Left ventricle myocardium superior (tissue), 1 donor: ENCODE measurements at places on chromosomes 7 and 10. TPM values are rescaled to one million over a fixed set of nuclear protein-coding genes. Genes with fewer than 3 reads are reported as not detected.

GRCh38 chr7:3259711-3260400 is 41.2 kb upstream of the SDK1 start:
- no peak for DNase-seq

- DNase-seq: no peak
These were observed 51.2 kb downstream of the INSYN2A start for GRCh38 chr10:127145173-127145572.

UCN3 gene
- total RNA-seq: not detected

DNA sequence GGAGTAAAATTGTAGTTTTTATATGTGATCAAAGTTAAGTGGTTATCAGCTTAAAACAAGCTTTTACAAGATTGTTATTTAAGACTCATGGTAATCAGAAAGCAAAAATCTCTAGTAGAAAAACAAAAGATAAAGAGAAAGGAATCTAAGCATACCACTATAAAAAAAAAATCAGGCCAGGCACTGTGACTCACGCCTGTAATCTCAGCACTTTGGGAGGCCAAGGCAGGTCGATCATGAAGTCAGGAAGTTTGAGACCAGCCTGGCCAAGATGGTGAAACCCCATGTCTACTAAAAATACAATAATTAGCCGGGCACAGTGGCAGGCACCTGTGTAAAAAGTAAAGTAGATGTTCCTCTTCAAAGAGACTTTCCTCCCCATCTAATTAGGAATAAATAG is 265.9 kb upstream of the NRP1 start:
- no peak for DNase-seq

TAS2R41 gene
- total RNA-seq: not detected

MTURN gene
- total RNA-seq: 18.8 TPM

DNA sequence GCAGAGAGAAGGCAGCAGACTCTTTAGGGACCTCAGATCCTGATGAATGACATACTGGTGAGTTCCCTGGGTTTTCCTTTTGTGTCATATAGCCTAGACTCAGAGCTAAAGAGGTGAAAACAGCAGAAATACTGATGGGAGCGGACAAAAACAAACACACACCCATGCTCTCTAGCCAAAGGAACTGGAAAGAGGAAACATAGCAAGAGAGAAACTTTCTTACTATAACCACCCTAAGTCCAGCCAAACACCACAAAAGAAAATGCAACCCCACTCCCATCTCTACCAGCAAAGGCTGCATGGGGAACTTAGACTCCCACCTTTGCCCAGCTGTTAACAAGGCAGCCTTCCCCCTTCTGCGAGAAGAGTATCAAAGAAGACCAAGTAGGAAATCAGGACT is 16.3 kb downstream of the GSAP start:
- no peak for DNase-seq

DNA sequence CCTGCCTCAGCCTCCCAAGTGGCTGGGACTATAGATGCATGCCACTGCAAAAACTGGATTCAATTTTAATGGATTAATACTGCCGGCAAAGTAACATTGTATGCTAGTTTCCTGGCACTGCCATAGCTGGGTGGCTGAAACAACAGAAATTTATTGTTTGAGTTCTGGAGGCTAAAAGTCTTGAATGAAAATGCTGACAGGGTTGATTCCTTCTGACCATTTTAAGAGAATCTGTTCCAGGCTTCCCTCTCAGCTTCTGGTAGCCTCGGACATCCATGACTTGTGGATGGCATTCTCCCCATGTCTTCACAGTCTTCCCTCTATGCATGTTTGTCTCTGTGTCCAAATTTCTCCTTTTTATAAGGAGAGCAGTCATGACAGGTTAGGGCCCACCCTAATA is 87.3 kb upstream of the ARID5B start:
- DNase-seq: no peak

GRCh38 chr7:77753173-77753572 is 45.1 kb downstream of the TMEM60 start:
- DNase-seq: no peak

DNA sequence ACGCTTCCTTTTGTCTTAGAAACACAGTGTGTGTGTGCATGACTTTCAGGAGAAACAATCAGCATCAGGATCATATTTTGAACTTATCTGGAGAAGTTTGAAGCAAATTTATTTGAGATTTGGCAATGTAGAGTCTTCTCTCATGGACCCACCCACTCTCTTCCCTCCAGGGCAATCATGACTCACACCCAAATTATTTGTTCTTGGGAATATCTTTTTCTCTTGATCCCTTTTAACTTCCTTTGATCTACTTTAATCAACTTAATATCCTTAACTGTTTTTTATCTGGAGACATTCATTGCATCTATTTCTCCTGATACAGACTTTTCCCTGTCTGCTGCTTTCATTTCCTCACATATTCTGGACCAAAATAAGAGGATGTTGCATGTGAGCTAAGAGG is 1174.3 kb downstream of the GATA3 start:
- no peak for DNase-seq

- no peak for DNase-seq
These were observed 208.3 kb downstream of the ZMYND11 start for GRCh38 chr10:343231-344220.

KCND2 gene
- total RNA-seq: 0.07 TPM

DNA sequence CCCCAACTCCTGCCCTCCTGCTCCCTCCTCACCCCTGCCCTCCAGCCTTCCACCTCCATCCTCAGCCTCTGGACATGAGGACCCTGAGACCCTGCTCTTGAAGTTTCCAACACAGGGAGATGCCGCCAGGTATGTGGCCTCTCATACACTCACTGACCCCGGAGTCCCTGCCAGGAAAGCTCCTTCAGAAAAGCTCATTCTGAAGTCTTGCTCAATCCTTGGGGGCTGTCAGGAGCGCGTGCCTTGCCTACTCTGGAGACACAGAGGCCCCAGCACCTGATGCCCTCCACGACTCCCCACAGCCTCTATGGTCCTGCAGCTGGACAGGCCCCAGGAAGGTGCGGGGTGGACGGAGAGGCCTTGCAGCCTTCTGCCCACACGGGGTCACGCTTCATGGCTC is 11.0 kb downstream of the NUDT1 start:
- no peak for DNase-seq

- no peak for DNase-seq
These were observed 203.1 kb downstream of the MLLT10 start for GRCh38 chr10:21737106-21737505.

DNA sequence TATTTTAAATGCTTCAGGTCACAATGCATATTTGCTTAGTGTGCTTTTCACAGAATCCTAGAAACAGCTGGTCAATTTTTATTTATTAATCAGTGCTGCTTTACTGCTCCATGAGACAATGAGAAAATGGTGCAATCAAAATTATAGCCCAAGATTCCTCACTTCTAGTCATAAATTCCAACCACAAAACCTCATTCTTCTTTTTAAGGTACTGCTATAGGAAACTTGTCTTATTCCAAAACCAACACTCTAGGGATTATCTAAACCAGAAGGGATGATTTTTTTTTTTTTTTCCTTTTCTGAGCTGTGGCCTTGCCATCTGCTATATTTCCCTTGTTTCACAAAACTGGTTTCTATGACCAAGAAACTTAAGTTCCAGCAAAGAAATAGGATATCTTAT is 64.0 kb upstream of the SEMA3A start:
- DNase-seq: no peak

ELMO1 gene
- total RNA-seq: 13.0 TPM

DNA sequence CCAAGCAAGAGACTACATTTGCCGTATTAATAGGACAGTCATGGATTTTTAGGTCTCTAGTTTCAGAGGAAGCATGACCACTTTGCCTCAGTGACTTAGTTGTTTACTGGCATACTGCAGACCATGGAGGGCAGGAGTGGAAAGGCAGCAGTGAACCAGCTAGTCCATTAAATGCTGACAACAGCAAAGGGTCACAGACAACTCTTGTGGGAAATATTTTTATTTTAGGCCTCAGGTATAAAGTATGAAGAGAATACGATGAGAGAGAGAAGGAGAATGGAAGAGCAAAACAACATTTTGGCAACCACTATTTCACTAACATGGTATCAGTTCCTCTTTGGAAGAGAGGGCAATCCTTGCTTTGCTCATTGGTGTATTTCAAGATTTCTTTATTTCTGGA is 118.0 kb downstream of the RELN start:
- no peak for DNase-seq

DNA sequence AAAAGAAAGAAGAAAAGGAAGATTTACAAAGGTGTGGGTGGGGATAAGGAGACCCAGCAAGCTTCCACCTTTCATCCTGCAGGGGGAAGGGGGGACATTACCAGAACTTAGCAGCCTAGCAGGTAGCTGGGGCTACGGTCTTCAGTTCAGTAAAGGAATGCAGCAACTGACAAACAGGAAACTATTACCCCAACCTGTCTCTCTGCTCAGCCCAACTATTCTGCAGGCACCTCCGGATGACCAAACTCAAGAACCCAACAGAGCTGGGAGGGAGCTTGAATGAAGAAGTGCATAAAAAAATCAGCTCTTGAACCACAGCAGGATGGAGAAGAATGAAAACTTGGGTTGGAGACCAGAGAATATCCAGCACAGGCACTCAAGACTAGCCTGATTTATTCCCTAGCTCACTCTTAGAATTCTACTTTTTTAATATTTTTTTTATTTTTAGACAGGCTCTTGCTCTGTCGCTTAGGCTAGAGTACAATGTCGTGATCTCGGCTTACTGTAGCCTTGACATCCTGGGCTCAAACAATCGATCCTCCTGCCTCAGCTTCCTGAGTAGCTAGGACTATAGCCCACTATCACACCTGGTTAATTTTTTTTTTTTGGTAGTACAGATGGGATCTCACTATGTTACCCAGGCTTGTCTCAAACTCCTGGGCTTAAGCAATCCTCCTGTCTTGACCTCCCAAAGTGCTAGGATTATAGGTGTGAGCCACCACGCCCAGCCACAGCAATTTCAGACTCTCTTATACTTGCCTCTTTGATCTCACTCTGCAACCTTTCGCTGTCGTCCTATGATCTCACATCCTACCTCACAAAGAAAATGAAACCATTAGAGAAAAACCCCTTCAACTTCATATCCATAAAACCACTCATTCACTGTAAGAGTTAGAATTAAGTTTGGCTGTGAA is 18.5 kb upstream of the C10orf67 start:
- no peak for DNase-seq
